ENCODE measurements at places on chromosomes 6 and 20.

DNA sequence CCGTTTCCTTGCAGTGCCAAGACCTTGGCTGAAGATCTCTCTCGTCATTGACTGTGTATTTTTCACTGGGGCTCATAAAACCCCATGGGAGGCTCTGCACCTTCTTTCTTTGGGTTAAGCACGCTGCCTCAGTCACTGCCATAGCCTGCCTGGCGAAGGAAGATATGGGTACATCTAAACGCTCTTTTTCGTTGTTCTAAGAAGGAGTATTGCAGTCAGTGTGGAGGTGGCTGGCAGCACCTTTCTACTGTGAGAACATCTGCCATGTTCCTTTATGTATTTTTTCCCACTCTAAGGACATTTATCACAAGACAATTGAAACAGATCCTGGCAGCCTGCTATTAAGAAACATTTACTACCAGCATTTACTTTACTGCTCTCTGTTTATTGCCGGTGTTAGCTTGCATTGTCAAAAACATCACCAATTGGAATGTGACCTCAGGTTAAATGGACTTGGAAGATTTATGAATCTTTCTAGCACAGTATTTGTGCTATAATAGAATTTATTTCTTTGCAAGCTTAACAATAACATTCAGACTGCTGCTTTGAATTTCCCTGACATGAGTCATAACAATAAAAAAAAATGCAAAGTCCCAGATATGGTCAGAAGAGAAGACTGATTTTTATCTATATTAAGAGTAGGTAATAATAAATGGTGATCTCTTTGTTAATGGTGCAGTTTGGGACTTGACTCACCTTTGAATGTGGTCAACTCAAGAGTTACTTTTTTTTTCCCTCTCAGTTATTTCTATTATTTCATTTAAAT, 62.2 kb upstream of the CLDN20 start:
- no peak for DNase-seq

GRCh38 chr20:53865901-53866793, 204.2 kb downstream of the BCAS1 start:
- no peak for DNase-seq

DNA sequence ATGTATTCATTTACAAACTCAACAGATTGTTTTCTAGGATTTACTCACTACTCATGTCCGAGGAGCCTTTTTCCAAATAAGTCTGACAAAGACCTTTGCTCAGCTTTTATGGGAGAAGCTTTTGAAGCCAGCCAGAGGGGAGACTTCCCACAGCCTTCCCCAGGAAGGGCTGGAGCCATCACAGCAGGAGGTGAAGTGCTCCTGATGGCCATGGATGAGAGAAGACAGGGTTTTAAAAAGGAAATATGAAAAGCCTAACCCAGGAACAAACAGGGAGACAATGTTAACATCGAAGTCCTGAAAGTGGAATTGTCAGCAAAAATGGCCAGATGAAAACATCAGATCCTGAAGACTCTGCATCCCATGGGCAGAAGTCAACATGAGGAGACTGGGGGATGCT, 11.6 kb upstream of the TAGAP start:
- DNase-seq: no peak

- DNase-seq: no peak
Measured at GRCh38 chr6:55777469-55777868, 97.9 kb downstream of the BMP5 start.

DNA sequence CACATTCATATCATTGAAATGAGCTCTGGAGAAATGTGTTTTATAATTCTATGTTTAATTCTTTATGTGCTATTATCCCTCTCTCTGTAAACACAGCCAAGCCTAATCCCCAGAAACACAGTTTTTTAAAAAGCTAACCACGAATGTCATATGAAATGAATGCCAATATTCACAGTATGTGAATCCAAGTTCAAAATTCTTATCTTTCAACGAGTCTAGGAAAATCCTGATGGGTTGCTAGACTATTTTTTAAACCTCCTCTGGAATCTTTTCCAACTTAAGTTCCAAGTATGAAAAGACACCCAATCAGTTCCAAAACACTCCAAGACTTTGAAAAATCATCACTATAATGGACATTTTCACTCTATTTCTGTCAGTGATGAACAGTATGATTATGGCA, 689.3 kb downstream of the HACE1 start:
- DNase-seq: no peak

- DNase-seq: no peak
Measured at GRCh38 chr6:157983406-157984119, 1.9 kb downstream of the SYNJ2 start.

DNA sequence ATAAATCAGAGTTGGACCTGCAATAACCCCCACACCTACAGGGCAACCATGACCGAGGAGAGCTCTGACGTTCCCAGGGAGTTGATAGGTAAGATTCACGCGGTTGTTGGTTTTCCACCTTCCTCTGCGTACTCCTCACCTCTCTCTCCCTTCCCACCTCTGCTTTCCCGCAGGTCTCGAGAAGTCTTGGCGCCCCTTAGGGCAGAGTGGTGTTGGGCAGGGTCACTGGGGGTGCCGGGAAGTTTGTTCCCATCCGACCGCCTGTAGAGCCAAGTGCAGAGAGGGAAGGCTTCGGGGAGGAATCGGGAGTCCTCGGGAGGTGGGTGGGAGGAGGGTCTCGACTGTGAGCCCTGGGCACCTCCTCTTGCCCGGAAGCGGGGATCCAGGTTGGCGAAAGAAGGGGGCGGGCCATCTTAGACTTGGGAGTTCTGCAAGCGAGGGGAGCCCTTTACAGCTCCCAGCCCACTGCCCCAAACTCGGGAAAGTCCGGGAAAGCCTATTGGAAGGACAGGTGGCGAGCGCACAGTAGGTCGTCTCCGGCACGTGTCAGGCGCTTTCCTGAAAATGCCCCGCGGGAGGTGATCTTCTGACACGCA, 672 bp downstream of the CARMIL1 start:
- no peak for DNase-seq

- DNase-seq: no peak
Measured at GRCh38 chr6:38266921-38267354, 372.8 kb downstream of the BTBD9 start.

DNA sequence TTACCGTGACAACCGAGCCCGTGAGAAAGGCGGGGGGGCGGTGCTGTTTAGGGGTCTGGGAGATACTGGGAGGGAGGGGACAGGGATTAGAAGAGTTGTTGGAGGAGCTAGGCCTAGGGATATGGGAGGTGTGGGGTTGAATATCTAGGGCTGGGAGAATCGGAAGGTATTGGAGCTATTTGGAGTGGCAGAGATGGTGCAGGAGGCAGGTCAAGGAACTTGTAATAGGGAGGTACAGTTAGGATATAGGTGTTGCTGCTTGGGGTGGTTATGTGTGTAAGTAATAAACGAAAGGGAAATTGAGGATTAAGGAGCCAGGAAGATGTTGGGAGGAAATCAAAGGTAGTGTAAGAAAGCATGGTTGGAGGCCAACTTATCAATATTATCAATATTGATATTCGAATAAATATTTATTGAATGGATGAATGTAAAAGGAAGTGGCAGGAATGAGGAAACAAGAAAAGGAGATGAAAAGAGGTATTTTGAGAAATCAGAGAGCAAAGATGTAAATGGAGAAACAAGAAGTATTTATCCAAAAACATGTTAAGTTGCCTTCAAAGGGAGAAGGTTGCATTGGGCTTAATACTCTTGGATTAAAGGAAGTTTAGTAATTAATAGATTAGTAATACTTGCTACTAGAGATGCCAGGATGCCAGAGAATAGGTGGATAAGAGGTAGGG, 602 bp downstream of the PPP1R11 start:
- no peak for DNase-seq

- no peak for DNase-seq
Measured at GRCh38 chr20:3699037-3699436, 13.4 kb downstream of the SIGLEC1 start.

GRCh38 chr6:97160280-97160679, 122.7 kb downstream of the MMS22L start:
- no peak for DNase-seq

GRCh38 chr6:159203304-159204005, 34.3 kb downstream of the FNDC1 start:
- no peak for DNase-seq

DNA sequence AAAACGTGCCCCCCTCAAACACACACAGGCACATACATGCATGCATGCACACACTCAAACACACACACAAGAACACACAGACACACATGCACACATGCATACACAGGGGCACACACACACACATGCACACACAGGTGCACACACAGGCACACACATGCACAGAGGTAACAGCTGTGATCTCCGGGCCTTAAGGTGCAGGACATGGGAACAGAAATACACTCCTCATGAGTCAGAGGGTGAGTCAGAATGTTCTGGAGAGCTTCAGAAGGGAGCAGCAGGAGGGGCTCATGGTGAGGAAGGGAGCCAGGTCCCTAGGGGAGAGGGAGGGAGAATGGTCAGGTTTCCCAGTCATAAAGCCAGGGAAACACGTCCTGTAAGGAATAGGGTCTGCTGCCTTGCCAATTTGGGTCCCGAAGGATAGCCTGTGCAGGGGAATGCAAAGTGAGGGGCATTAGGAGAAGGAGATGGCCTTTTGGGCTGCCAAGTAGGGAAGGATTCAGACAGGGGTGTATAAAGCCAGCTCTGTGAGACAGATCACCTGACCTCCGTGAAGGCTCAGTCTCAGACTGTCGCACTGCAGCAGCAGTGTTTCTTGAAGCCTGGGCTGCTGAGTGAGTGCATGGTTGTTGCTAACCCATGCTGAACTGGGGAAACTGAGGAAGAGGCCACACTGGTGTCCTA, 123.9 kb downstream of the MAFB start:
- DNase-seq: no peak

- DNase-seq: no peak
Measured at GRCh38 chr6:84771756-84772356, 7.5 kb upstream of the TBX18 start.

- no peak for DNase-seq
Measured at GRCh38 chr6:146650799-146651481, 52.2 kb downstream of the ADGB start.

- DNase-seq: no peak
Measured at GRCh38 chr20:54028276-54029011, 42.0 kb downstream of the BCAS1 start.

GRCh38 chr20:54014293-54014926, 56.0 kb downstream of the BCAS1 start:
- no peak for DNase-seq

- DNase-seq: no peak
Measured at GRCh38 chr20:37161830-37162549, 17.1 kb upstream of the RPN2 start.

DNA sequence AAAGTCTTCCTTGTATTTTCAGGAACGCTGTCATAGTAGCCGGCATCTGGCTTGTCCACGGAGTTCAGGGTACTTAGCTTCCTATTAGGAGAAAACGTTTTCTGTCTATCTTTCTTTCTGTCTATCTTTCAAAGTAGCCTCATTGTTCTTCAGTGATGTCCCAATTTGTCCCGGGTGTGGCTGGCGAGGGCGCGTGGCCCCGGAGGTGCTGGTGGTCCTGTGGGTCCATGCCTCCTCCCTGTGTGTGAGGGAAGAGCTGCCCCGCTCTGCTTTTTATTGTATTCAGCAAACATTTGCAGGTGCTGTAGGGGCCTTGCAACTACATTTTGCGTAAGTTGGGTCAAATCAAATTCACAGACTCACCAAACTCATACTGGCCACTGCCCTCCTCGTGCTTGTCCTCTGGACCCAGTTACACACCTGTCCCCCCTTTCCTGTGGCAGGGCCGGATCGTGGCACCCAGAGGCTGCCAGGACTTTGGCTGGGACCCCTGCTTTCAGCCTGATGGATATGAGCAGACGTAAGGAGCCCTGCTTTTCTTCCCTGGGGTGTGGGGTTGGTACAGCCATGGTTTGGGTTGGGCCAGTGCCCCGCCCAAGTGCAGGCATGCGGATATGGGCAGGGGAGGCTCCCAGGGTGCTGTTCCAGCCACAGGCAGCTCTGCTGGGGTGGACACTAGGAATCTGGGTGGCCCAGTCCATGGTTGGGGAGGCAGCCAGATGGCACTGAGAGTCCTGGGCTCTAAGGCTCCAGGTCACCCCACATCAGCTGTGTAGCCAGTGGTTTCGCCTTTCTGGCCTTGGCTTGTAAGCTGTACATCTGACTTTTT, 12.3 kb downstream of the ITPA start:
- no peak for DNase-seq

DNA sequence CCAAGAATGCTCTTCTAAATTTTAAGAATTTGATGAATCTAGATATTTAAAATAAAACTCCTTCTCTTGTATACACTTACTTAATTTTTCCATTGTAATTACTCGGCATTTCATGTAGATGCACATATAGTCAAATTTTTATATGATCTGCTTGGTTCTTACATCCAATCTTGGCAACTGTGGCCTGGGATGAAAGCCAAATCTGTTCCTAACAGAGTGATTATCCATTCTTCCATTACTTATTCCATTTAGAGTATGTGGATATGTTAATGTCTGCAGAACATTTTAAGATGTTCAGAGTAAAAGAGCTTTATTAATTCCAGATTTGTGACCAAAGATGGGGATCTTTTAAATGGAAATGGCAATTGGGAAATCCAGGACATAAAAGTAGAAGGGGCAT, 144.1 kb upstream of the PDE7B start:
- DNase-seq: no peak

GRCh38 chr20:40314278-40314677, 374.8 kb downstream of the MAFB start:
- no peak for DNase-seq

GRCh38 chr6:137265561-137266308, 46.5 kb upstream of the IFNGR1 start:
- no peak for DNase-seq

DNA sequence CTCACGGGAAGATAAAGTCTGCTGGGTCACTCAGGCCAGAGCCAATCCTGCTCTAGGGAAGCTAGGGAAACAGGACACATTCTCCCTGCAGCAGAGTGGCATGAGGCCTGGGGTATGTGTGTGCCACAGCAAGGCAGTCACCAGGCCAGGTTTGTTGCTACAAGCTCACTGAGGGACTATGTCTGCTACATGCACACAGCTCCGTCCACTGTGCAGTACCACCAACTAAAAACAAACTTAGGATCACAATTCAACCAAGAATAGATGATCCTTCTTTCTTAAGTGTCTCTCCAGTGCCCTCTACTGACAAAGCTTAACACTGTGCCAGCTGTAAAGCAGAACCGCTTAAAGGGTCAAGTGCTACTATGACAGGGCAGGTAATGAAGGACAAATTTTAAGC, 192.5 kb downstream of the PTPRK start:
- no peak for DNase-seq

DNA sequence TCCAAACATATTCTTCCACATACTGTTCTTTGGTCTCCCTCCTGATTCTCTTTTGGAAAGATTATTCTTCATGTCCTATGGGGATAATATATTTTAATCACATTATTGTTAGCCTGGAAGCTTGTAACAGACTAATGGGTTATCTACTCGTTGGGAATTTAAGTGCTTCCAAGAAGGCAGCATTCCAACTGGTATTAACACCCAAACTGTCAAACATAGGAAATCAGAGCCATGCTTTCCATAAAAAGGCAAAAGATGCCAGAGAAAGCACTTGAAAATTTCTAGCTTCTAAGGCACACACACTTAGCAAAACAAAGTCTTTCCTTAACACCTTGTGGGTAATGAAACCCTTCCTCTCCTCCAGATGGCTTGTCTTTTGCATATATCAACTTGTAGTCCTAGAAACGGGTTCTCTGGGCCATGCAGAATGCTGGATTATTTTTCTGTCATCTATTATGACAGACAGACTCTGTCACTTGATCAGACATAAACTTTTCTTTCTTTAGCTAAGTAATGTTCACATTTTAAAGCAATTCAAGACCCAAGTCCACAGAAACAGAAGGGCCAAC, 41.5 kb downstream of the B4GALT5 start:
- no peak for DNase-seq

GRCh38 chr20:21118782-21119181, 7.1 kb upstream of the KIZ start:
- DNase-seq: no peak
